DMS53 (cell line): ENCODE measurements at places on chromosomes 6 and 20.

DNA sequence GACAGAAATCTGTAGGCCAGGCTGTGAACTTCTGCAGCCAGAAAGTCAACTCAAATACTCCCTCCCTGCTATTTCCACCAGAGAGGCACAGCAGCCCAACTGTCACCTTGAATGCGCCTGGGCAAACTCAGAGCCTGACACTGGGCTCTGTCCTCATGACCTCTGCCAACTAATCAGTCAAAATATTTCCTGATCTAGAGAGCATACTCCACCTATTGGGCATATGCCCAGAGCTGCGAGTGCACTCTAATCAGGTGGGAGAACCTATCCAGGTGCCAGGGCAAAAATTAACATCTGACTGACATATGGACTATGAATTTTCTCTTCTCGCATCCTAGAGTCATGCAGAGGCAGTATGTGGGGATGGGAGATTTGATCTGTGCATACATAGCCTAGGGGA lies 406.3 kb upstream of the RUNX2 start:
- peak; percentile 23 for DNase-seq

DNA sequence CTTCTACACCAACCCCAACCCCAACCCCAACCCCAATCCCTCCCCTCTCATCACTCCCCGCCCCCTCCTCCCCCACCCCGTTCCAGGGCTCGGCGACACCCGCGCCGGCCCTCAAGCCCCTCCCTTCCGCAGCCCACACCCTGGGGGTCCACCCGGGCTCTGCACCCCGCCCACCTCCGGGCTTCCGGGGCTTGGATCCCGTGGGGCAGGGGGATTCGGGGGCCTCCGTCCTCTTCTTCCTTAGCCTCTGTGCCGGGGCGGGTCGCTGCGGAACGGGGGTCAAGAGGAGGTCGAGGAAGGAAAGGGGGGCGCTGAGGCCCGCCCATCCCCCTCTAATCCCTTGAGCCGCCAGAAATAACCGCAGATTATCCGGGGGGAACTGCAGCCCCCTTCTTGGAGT lies 690 bp downstream of the TULP1 start:
- DNase-seq, result no peak

- no peak for DNase-seq
These were observed 6.3 kb upstream of the FOXA2 start for GRCh38 chr20:22590662-22591061.

DNA sequence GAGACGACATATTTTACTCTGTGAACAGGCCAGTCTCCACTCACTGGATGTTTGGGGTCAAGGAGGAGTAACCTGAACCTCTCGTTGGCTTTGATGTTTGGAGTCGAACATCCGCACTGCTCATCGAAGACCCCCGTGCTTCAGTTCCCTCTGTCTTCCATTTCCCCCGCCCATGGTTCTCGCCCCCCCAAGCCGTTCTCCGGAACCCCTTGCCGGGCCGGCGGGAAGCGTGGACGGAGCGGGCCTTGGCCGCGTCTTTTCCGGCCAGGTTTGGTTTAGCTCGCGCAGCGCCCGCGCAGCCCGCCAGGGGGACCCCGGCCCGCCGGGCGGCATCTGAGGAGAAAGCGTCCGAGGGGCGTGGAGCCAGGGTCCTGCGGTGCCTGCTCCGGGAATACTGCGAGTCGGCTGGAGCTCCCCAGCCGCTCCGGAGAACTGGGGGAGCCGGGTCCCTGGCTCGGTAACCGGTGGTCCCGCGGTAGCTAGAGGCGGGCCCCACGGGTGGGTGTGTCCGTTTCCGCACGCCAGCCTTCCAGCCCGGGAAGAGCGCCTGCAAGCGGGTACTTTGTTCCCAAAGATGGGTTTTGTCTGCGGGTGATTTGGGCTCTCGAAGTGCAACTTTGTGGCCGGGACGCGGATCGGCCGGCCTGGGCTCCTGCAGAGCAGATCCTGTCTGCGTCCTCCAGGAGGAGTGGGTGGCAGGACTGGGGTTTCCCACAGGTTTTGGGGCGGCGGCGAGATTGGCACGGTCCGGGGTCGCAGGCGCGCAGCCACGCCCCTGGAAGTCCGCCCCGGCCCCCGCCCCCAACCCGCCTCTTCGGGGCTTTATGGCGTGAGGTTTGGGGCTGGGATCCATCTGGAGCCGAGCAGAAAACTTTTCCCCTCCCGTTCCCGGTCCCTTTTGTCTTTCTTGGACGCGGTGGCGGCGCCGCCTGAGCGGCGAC lies at the start of gene TMEM200A:
TMEM200A (plus strand) TSS at position 852 of the 941 bp plus-strand sequence. CDS start 74,406 bp downstream, outside the sequence.
- peak; percentile 66 for DNase-seq

GRCh38 chr6:84779380-84779779 lies 15.0 kb upstream of the TBX18 start:
- DNase-seq, result peak; percentile 9

DNA sequence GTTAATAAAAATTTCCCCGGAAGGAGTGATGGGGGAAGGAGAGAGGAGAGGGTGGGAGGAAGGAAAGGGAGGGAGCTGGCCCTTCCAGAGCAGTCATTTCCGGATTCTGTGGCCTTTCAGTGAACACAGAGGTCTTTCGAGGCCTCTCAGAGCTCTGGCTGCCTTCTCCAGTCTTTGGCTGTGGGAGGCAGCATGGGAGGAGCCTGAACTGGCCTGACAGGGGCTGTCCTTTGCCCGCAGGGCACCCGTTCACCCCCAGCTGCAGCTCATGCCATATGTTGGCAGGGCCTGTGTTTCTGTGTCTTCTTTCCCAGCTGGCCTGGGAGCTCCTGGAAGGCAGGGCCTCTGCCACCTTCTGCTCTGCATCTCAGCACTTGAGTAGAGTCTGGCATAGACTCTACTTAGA lies 95.5 kb downstream of the PPP1R14C start:
- no peak for DNase-seq

- no peak for DNase-seq
These were observed 54.2 kb upstream of the ADGRF1 start for GRCh38 chr6:47096211-47096895.

- DNase-seq, result no peak
These were observed 299.4 kb upstream of the SOX4 start for GRCh38 chr6:21294144-21294543.

- DNase-seq, result no peak
These were observed 160.9 kb downstream of the DTNBP1 start for GRCh38 chr6:15501826-15502445.

- DNase-seq, result no peak
These were observed 54.8 kb downstream of the CTCFL start for GRCh38 chr20:57470212-57470522.

GRCh38 chr20:57261457-57262251 lies 4.8 kb downstream of the BMP7 start:
- DNase-seq, result no peak

DNA sequence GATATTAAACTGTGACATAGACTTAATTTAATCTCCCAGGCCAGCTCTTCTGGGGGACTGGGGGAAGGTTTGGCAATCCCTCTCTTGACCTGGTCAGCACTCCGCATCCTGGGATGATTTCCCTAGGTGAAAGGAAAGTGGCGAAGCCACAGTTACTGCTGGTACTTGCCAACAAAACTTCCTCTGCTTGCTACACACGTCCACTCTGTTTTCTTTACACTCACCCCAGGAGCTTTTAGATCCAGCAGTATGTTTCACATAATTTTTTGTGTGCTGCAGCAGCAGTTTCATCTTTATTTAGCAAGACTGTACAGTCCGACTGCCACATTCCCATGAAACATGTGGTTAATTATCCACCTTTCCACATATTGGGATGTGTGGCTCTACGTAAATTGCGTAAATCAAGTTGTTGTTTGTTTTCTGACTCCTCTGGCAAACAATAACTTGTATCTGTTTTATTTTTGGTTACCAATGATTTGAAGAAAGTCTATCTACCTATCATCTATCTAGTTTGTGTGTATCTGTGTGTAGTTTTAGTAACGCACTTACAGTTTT lies 284.0 kb downstream of the PHF3 start:
- no peak for DNase-seq

- DNase-seq, result no peak
These were observed 42.1 kb downstream of the LYRM2 start for GRCh38 chr6:89596484-89596883.

DNA sequence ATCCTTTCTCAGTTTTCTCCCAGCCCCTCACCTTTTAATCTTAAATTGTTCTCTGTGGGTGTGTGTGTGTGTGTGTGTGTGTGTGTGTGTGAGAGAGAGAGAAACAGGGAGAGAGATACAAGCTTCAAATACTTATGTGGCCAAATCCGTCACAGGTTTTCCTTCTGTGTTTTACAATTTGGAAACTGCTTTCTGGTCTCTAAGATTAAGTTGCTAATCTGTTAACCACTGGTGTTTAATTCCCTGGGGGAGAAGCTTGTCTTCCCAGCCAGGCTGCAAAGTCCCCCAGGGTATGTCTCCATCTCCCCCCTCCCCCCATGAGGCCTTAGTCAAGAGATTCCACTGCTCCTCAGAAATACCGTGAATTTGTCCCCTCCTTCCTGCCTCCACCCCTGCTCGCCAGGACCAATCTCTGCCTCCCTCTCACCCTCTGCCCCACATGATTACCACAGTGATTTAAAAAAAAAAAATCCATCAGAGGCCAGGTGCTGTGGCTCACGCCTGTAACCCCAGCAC lies 49.0 kb downstream of the RIPOR3 start:
- DNase-seq, result no peak

- no peak for DNase-seq
These were observed 970.1 kb upstream of the ADGRB3 start for GRCh38 chr6:67664942-67665341.
